ENCODE measurements at places on chromosomes 16 and 17. TPM values are rescaled to one million over a fixed set of nuclear protein-coding genes. Genes with fewer than 3 reads are reported as not detected.
A peak's percentile ranks its signal among the peaks of the same experiment; 100 is the strongest.

GRCh38 chr17:50775926-50776325 is 8.6 kb upstream of the ANKRD40CL start:
- DNase-seq = no peak

GRCh38 chr17:48503747-48504146 is 27.1 kb downstream of the HOXB1 start:
- DNase-seq = no peak

- peak; percentile 11 for DNase-seq
Observed at GRCh38 chr17:65914784-65915342, 277.1 kb downstream of the CEP112 start.

ABCC12 gene
- total RNA-seq = not detected

METTL23 gene
- total RNA-seq = 29.4 TPM

KRT33A gene
- not detected for total RNA-seq

- DNase-seq = peak; percentile 23
Observed at GRCh38 chr17:73030995-73031394, 61.5 kb downstream of the SLC39A11 start.

DNA sequence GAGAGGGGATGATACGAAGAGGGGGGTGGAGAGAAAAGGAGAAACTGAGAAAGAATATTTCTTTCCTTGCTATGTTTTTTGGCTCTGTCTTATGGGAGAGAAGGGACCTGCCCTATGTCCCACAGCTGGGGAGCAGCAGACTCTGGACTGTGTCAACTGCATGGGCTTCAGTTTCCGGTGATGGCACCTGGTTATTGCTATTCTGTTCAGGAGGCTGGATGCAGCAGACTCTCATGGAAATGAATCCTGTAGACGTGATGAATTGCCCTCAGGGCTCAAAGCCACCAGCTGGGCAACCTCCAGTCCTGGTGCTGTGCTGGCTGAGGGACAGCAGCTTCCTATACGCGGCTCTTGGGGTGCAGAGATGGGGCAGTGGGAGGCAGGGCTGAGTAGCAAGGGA is 121.2 kb downstream of the HAPSTR1 start:
- peak; percentile 4 for DNase-seq

DNA sequence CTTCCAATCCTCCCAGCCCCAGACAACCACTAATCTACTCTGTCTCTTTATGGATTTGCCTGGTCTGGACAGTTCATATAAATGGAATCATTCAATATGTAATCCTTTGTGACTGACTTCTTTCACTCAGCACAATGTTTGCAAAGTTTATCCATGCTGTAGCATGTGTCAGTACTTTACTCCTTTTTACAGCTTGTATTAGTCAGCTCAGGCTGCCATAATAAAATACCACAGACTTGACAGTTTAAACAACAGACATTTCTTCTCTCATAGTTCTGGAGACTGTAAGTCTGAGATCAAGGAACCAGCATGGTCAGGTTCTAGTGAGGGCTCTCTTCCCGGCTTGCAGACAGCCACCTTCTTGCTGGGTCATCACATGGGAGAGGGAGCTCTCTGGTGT is 41.3 kb downstream of the GPRC5B start:
- DNase-seq = no peak

Data from Daoy (cell line).